Myocyte (in vitro differentiated cells): ENCODE measurements at places on chromosomes 13 and 19. TPM values are rescaled to one million over a fixed set of nuclear protein-coding genes. Genes with fewer than 3 reads are reported as not detected.

Gene STAP2
- 3.1 and 4.5 TPM in 2 replicates for total RNA-seq

Gene KLK3
- total RNA-seq = not detected in 2 replicates

Gene CGB3
- not detected in 2 replicates for total RNA-seq

Gene USE1
- 23.1 and 23.5 TPM in 2 replicates for total RNA-seq

Gene CDC34
- 103 and 139 TPM in 2 replicates for total RNA-seq
